AG09309 (cell line): ENCODE measurements at places on chromosomes 5 and 9.

DNA sequence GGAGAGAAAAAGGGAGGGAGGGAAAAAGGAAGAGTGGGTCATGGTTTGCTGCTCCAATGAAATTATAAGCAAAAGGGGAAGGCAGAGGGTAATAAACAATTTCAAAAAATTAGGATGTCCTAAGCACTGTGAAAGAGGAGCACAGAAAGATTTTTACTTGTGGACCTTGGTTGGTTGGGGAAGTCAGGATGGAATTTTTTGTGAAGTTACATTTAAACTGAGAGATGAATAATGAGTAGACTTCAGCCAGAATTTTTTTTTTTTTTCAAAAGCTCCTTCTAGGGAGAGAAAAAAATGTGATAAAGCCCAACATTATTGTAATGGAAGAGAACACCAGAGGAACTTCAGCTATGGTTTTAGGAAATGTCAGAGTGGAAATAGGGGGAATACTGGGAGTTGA lies 515.9 kb upstream of the PAPPA start:
- DNase-seq = no peak

GRCh38 chr9:14466828-14467227 lies 152.9 kb upstream of the NFIB start:
- DNase-seq = no peak

- DNase-seq = no peak
These were observed 53.5 kb downstream of the SLC27A6 start for GRCh38 chr5:129018837-129019236.

- peak; percentile 10 for DNase-seq
These were observed 82.0 kb upstream of the WWC1 start for GRCh38 chr5:168209244-168209995.

- DNase-seq = no peak
These were observed 276.5 kb downstream of the NTRK2 start for GRCh38 chr9:84945878-84946538.

DNA sequence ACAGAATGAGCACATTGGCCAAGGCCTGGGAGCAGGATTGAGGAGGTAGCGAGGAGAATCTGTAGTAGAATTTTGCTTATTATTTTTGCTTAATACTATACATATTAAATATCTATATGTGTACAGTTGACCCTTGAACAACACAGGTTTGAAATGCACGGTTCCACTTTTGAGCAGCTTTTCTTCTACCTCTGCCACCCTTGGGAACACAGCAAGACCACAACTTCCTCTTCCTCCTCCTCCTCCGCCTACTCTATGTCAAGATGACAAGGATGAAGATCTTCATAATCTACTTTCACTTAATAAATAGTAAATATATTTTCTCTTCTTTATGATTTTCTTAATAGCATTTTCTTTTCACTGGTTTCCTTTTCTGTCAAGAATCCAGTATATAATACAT lies 541.4 kb downstream of the KCTD16 start:
- DNase-seq = no peak

- no peak for DNase-seq
These were observed 16.9 kb downstream of the LMX1B start for GRCh38 chr9:126630458-126631237.

- no peak for DNase-seq
These were observed 31.0 kb downstream of the PCDHGC5 start for GRCh38 chr5:141519605-141520565.

- peak; percentile 75 for DNase-seq
These were observed 51.4 kb upstream of the DAB2 start for GRCh38 chr5:39475881-39476842.

DNA sequence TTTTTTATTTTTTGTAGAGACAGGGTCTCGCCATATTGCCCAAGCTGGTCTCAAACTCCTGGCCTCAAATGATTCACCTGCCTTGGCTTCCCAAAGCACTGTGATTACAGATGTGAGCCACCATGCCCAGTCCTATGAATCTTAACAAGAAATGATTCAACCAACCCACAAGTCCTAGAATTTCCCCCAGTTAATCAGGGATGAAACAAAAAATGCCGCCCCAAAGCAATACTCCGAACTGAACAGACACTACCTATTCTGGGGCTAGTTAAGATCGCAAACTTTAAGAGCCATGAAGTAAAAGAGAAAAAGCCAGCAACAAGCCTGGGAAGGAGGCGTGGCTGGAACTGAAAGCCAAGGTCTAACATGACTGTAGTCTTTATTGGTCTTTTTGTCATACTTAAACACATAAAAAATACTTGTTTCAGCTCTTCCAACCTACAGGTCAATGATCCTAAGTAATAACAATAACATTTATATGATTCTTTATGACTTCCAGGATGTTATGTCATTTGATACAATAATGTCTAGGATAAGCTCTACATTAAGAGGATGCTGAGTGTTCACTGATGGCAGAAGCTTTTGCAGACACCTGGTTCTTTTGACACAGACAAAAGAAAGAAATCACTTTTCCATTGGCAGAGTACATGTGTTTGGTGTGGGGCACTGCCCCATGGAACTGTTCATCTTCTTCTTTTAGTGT lies 361.1 kb upstream of the TLE4 start:
- no peak for DNase-seq

DNA sequence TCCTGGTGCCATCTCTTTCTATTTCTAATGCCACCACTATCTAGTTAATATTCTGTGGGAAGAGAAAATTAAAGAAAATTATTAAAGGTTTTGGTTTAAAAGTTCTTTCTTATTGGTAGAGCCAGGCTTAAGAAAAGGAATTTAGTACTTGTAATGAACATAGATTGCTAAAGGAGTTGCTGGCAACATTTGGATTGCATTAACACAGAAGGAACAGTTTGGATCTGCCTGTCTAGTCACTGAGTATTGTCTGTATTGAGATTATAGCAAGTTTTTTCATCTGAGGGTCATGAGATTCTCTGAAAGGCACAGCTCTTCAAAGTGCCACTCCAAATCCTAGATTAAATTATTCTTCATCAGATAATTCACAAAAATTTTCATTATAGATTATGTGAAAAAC lies 32.0 kb downstream of the FSD1L start:
- DNase-seq = no peak

DNA sequence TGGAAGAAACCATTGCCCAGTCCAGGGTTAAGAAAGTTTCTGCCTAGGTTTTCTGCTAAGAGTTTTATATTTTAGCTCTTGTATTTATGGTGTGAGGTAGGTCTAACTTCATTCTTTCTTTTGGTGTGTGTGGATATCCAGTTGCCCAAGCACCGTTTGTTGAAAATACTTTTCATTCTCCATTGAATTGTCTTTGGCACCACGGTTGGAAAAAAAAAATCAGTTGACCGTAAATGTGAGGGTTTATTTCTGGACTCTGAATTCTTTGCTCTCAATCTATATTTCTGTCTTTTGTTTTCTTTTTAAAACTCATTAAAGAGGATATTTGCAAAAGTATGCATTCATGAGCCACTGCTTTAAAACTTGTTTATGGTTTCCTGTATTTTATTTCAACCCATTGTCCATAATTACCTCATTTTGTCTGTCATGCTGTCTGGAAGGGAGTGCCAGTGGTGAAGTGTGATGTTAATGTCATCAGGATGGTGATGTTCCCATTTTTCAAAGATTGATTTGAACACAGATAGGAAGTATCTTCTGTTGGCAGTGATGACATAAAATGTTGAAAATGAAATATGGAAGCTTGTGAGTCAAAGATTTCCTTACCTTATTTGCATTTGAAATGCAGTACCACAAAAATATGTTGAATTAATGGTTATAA lies 33.9 kb downstream of the HABP4 start:
- no peak for DNase-seq

DNA sequence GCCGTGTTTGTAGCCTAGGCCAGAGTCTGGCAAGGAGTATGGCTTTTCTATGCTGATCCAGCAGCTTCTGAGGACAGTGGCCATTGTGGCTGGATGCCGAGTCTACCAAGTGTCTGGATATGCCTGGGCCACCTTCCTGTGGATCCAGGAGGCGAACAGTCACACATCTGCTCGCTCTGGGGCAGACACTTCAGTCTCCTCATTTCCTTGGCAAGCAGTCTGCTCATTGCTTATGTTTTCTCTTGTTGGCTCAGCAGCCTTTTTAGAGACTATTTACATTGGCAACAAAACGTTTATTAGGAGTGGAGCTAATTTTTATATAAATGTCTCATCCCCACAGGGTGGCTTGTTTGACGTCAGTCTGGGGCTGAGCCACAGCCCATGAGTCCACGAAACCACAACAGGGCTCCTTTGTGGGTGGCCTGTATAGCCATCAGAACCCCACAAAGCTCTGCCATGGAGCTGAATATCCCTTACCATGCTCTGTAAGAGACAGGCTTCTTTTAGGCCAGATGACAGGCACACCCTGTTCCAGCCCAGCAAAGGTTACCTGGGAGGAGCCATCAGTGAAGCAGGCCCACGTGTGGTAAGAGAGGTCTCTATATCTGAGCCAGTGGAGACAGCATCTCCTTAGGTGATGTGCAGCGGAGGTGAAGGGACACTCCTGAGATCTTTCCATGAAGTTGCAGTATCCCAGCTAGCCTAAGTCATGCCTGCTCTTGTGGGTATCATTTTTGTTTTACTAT lies 221.7 kb downstream of the DIRAS2 start:
- DNase-seq = no peak

GRCh38 chr9:128201441-128202369 lies 1.5 kb upstream of the DNM1 start:
- DNase-seq = no peak

DNA sequence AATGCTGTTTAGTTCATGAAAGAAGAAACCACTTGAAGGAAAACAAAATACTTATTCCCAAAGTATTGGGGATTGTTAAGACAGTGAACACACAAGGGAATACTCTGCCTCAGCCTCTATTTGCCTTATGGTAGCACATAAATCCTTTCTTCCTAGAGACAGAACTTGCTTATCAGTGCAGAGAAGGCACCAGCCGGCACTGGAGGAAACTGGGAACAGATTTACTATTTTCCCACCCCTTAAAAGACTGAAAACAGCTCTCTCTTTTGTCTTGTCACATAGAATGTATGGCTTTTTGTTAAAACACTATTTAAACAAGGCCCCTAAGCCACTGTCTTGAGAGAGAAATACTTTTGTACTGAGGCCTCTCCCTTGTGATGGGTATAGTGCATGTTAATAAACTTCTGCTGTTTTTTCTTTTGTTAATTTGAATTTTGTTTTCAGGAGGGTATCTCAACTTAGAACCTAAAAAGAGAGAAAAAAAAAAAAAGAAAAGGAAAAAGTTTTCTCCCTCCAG lies 40.7 kb upstream of the EDIL3 start:
- DNase-seq = no peak

DNA sequence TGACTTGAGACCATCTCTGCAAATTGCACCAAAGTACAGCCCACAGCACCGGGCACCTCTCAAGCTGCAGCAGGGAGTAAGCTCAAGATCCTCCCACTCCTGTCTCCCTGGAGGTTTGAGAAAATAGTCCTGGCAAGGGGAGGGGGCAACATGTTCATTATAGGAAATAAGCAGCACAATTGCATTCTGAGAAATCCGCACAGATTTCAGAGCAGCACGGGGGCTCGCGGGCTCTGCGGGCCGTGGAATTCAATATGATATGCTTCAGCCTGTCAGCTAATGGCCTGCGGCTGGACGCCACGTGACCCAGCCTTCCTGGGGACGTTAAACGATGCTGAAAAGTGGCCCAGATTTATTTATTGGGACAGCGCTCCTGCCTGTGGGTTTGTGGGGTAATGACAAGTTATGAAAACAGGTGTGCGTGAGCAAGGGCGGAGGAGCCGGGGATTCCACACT lies 156.4 kb downstream of the DAB2IP start:
- no peak for DNase-seq

DNA sequence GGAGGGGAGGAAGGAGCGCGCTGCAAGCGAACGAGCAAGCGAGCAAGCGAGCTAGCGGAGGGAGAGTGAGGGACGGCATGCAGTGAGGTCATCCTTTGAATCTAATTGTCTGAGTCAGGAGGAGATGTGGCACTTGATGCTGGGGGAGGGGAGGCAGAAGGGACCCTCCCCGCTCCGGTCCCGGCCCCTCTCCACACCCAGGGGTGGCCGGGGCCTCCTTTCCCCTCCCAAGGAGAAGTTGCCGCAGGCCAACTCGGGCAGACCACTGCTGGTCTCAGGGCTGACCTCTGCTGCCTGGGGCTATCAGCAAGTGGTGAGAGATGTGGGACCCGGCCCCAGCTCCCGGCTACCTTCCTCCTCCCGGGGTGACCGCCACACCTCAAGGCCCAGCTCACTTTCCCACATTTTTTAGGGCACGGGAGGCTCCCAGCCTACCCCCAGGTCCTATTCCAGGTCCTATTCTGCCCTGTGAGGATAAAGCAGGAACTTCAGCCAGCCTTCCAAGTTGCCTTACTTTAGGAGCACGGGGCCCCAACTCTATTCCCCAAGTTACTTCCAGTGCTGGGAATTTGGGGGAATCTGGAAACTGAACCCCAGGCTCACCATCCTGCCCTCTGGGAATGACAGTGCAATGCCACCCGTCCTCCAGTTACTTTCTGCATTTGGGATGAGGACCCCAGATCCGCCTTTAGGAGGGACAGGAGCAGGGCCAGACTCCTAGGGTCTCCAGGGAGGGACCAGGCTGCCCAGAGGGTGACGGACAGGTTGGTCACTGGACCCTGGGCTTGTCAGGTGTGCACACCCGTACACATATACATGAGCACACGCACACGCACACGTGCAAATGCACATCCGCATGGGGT lies 11.1 kb downstream of the CNTFR start:
- DNase-seq = peak; percentile 16

GRCh38 chr5:94366811-94367210 lies 251.6 kb downstream of the KIAA0825 start:
- DNase-seq = no peak

DNA sequence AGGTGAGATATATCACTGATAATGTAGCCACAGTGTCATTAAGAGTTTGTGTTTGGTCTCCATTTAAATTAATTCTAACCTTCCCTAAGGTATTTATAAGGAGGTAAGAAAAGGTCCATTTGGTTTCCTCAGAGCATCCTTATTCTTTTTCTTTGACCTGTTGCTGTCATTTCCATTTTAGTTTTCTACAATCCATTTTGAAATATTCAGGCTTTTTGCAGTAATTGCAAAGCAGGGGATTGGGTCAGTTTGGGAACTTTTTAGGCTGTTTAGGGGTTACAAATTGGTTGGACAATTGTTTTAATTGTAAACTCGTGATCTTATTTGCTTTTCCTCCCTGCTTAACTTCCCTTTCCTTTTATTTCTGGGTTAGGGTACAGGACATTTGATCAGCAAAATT lies 42.6 kb upstream of the PDZD2 start:
- no peak for DNase-seq

- DNase-seq = no peak
These were observed 49.6 kb upstream of the TNFSF15 start for GRCh38 chr9:114855488-114855887.

DNA sequence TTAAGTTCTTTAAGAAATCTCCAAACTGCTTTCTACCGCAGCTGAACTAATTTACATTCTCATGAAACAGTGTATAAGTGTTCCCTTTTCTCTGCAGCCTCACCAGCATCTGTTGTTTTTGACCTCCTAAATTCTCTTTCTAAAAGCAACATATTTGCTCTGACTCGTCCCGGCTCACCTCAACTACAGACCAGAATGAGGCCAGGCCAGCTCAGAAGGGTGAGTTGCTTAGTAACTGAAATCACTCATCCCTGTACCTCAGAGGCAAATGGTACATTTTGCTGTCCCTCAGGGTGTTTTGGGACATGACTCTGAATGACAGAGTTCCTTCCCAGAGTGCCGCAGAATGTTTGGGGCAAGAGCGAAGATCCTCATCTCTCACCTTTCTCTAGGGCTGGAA lies 127.5 kb downstream of the FRMD3 start:
- no peak for DNase-seq

- no peak for DNase-seq
These were observed 1.2 kb downstream of the CDK20 start for GRCh38 chr9:87973122-87973521.

- DNase-seq = no peak
These were observed 5.5 kb upstream of the DMRT2 start for GRCh38 chr9:1044643-1045042.
